Left renal cortex interstitium (tissue), 4 donors: ENCODE measurements at places on chromosomes 13 and 19.

DNA sequence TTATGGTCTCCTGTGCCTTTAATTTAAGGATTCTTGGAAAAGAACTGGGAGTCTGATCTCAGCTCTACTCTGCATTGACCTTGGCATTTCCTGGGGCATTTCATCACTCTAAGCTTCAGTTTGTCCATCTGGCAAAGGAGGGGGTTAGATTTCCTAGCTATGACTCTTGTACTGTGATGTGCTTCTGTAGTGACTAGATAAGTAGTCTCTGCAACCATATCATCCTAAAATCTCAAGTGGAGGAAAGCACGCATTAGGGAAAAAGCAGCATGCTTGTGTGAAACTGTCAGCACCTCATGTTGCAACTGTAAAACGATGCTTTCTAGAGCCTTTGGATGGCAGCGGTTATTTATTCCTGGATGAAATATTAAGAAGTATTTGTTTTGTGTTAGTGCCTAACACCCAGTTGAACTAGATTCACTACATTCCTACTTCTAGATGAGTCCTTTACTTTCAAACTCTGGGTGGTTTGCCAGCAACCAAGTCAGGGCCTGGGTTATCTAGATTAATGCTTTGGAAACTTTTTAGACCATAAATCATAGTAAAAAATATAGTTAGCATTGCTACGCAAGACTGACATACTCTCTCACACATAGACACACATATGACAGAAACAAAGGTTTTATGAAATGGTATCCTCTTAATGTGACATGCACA, 6.8 kb downstream of the WDFY2 start:
- DNase-seq = no peak

- DNase-seq = no peak
Observed at GRCh38 chr13:78940455-78941130, 281.6 kb upstream of the OBI1 start.

DNA sequence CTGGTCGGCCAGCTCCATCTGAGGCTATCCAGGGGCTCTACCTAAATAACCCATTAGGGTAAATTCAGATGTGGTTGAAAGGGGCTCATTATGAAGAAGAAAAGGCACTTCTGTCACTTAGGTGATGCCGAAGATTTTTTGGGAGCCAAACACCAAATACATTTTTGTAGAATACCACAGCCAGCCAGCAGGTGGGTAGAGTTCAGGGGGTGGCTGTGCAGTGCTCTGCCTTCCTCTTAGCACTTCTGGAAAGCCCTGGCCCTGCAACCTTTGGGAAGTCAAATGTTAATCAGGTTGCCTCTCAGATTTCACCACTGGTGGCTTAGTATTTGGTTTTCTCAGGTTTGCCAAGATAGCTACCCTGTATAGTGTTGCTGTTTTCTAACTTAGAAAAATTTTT, 18.5 kb upstream of the GPR18 start:
- DNase-seq = no peak

- no peak for DNase-seq
Observed at GRCh38 chr19:31511098-31511497, 161.9 kb upstream of the TSHZ3 start.

GRCh38 chr19:55355213-55355821, 798 bp upstream of the COX6B2 start:
- no peak for DNase-seq

GRCh38 chr13:95834134-95834765, 157.3 kb downstream of the DNAJC3 start:
- peak; percentile 44 for DNase-seq

DNA sequence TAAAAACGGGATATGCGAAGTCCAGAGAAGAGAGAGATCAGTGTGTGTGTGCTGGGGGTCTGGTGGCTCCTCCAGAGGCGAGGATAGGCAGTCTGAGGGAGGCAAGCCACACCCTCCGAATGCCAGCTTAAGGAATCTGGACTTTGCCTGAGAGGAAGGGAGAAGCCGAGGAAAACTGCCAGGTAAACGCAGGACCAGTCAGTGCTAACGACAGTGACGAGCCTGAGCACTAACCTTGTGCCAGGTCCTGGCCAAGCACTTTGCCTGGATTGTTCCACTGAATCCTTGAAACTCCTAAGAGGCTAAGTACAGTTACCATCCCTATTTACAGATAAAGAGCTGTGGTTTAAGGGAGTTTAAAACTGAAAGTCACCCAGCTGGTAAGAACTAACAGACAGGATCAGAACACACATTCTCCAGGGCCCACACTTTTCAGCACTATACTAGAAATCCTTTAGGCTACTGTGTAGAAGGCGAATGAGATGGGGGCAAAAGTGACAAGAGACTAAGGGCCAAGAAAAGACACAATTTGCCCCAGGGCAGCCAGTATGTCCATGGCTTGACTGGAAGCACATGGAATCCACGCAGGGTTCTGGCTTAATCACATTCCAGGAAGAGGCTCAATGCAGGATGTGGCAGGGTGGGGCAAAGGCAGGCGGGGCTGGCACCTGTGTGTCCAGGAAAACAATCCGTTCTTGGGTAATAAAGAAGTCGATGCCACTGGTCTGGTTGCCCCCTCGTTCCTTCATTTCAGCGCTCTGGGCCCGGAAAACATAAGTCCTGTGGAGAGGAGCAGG, 15.1 kb downstream of the SMG9 start:
- no peak for DNase-seq

DNA sequence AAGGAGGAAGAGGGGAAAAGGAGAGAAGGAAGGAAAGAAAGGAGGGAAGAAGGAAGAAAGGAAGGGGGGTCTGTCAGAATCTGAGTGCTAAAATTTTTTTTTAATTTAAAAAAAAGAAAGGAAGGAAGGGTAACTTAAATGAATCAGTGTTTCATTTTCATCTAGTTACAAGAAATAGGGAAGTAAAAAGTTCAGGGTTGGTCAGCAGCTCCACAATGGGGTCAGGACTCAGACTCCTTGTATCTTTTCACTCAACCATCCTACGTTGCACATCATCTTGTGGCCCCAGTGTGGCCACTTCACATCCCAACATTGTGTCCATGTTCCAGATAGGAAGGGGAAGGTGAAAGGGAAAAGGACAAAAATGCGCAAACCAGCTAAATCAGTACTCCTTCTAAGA, 14.3 kb upstream of the FNDC3A start:
- DNase-seq = no peak

- DNase-seq = no peak
Observed at GRCh38 chr19:4472174-4472974, at the start of gene HDGFL2. Gene HDGFL2 (plus strand): TSS chr19:4472297. CDS start chr19:4472351, 54 bp downstream.

DNA sequence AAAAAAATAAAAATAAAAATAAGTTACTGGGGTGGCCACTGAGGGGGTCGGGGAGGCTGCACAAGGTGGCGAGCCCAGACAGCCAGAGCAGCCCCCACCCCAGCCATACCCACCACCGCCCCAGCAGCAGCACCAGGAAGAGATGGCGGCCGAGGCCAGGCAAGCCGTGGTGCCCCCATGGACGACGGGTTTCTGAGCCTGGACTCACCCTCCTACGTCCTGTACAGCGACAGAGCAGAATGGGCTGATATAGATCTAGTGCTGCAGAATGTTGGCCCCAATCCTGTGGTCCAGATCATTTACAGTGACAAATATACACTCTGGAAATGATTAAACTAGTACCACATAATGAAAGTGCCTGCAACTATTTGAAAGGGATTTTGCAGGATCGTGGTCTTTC, 71.6 kb upstream of the ZDHHC20 start:
- DNase-seq = no peak

- no peak for DNase-seq
Observed at GRCh38 chr13:74132776-74133656, 1.2 kb downstream of the KLF12 start.

DNA sequence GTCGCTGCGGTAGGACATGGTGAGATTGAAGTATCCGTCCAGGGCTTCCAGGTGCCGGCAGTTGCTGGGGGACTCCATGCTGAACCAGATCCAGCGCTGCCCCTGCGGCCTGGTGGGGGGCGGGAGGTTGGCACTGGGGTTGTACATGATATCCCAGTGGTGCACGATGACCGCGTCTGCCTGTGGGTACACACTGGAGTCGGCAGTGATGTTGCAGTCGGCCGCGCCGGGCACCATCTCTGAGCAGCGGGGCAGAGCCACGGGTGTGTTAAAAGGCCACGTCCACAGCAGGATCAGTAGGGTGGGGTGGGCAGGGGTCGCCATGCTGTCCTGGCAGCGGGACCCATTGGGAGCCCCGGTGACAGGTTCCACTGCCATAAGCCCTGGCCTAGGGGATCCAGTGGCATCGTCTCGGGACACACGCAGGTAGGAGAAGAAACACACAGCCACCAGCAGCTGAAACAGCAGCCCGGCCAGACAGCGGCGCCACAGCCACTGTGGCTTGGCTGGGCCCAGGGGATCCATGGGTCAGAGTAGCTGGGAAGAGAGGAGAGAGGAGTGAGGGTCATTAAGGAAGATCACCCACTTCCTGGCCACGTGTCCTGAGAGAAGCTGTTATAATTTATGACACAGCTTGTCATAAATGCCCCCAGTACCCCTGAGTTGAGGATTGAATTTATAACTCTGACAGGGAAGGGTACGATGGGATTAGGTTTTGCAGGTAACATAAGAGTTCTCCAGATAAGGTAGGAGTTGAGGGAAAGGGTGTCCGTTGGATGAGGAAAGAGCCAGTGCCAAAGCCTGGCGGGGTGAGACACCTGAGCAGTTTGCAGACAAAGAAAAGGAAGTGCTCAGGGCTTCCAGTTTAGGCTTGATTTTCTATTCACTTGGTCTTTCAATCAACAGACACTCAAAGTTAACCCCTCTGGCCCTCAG, 2.9 kb downstream of the FUT5 start:
- no peak for DNase-seq

GRCh38 chr13:79295906-79296706, 109.9 kb downstream of the RBM26 start:
- DNase-seq = no peak

GRCh38 chr19:13460045-13460444, 46.2 kb downstream of the CACNA1A start:
- DNase-seq = no peak

DNA sequence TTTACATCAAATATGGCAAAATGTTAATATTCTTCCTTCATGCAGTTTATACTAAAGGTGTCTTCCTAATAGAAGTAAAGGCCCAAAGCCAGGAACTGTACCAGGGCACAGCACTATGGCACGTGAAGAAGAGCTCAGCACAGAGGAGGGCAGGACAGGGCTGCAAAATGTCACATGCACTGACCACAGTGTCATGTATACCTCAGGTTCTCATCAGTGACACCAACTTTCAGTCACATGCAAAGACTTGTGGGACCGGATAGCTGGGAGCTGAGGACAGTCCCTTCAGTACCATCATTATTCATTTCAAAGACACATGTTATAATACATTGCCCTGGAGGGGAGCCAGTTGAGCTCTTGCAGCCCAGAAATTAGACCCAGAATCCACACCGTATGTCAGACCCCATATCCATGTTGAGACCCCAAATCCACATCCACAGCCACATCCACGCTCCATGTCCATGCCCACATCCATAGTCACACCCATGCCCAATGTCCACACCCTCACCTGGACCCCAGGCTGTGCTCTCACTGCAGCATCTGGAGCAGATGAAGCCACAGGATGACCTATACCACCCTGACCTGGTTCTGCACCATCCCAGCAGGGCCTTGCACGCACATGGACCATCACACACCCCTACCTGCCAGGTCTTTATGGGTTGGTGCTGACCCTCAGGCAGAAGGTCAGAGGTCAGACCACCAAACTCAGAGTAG, 111.8 kb downstream of the TUBA3C start:
- DNase-seq = no peak

GRCh38 chr13:72559716-72560115, 167.7 kb downstream of the MZT1 start:
- DNase-seq = no peak

DNA sequence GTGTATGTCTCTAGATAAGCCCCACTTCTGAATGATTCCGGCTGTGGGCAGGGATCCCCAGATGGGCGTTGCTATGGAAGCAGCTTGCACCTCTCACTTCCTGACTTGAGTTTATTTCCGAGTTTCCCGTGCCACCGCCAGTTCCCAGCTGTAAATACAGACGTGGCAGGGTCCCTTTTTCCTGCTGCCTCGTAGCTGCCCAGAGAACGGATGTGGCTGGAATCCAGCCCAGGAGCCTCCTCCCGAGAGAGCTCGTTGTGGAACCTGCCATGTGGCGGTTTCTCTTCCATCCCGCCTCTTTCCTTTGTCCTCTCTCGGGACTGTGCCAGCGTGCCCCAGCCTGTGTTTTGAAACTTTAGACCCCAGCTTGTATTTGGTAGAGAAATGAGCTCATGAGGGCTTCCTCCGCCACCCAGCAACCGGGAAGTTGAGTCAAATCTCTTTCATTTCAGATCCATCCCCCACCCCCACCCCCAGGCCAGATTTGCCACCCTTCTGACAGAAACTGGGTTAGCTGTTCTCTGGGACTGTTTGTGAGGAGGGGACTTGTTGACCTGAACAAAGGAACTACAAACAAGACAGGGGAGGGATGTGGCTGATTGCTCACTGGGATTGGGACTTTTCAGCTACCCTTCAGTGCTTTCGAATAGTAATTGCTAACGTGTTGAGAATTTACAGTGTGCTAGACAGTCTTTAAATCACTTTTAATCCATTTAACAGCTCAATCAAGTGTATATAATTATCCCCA, 96.6 kb downstream of the SIPA1L3 start:
- peak; percentile 69 for DNase-seq
